ENCODE measurements at places on chromosomes 2 and 18. TPM values are rescaled to one million over a fixed set of nuclear protein-coding genes. Genes with fewer than 3 reads are reported as not detected.

Gene UGT1A1
- not detected for total RNA-seq

DNA sequence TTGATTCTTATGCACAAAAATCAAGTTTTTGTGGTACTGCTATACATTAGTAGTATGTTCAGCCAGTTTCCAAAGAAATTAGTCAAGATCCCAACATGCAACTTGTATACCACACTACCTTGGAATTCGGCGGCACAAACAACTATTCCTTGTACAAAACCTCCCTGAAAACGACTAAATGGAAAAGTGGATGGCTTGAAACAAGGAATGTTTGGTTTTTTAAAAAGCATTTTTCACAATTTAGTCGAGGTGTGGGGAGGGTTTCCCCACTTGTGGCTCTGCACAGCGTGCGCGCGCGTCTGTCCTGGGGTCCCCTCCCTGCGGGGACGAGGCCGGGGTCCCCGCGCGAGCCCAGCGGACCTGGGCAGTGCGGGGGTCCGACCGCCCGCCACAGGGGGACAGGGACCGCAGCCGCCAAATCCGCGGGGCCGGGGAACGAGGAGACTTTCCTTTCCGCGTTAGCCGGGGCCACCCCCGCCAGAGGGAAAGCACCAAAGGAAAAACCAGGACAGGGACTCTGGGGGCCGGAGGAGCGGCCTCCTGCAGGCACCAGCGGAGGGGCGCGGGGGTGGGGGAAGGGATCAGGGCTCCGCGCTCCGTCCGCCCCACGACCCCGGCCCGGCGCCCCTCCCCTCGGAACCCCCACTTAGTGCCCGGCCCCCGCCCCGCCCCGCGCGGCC lies 534 bp upstream of the SOCS6 start:
- DNase-seq = peak; percentile 36

- DNase-seq = peak; percentile 79
These were observed 5.1 kb upstream of the PAX8 start for GRCh38 chr2:113283704-113284284.

Gene ELOA2
- total RNA-seq = not detected

Gene CAPN13
- total RNA-seq = not detected

All from fibroblast of villous mesenchyme (primary cell).